ENCODE measurements at places on chromosomes 16 and 17.

DNA sequence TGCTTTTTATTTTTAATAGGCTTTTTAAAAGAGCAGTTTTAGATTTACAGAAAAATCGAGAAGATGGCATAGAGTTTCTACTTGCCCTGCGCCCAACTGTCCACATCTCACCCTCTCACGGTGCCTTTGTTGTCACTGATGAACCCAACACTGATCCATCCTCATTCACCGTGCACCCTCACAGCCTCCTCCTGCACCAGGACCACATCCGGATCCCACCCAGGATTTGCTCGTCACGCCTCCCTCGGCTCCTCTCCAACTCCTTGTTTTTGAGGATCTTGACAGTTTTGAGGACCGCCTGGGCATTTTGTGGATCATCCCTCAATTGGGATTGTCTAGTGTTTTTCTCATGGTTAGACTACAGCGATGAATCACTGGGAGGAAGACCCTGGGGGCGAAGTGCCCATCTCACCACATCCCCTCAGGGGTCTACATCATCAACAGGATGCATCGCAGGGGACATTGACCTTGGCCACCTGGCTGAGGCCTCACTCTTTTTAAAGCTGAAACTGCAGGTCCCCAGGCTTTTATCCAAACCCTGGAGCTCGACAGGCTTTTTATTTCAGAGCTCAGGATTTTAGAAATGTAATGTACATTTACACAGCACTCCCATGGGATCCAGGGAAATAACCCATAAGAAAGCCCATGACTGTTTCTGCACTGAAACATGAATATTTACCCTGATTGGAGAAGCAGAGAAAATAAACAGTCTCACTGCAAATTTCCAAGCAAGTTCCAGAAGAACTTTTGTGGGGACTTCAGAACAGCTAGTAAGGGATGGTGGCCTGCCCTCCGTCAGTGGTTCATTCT is 71.8 kb upstream of the ZNF469 start:
- no peak for DNase-seq

- DNase-seq = no peak
These were observed at the start of gene C16orf90 for GRCh38 chr16:3495176-3495575. TSS of gene C16orf90 (minus strand) at chr16:3495489. CDS start at chr16:3495421, 68 bp downstream.

- no peak for DNase-seq
These were observed 40.3 kb upstream of the VPS4A start for GRCh38 chr16:69270831-69271230.

- DNase-seq = no peak
These were observed 12.5 kb downstream of the ABCC3 start for GRCh38 chr17:50647187-50647586.

DNA sequence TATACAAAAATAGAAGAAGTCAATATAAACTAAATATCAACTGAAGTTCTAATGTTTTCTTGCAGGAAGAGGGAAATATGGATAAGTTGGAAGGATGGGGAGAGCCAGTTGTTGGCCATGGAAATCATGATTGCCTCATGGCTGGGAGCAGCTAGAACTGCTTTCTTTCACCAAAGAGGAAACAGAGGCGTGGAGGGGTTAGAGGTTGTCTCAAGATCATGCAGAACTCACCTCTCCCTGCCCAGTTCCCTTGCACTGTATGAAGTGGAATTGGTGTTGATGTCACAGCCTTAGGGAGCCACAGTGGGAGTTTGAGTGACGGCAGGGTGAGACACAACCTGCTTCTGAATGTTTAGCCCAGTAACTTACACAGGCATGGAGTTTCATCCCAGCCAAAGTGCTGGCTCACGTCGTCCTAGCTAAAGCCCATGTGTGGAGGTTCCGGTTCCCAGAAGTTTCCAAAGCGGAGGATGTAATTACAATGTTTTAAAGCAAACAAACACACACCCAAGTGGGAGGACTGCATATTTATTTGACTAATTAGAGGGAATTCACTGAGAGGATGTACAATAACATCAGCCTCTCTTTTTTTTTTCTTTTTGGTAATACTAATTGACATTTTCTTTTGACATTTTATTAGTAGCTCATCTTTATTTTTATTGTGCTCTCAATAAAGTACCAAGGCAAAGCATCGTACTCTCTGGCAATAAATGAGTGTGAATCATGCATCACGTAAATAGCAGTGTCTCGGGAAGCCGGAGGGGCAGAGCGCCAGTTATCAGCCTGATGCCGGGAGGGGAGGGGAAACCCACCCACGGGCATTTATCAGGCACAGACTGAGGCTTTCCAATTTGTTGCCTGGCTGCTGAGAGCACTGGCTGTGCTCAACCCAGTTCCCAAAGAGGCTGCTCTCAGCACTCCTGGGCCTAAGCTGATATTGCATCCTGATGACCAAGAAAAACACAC is 118.7 kb upstream of the CDH5 start:
- no peak for DNase-seq

GRCh38 chr17:76309461-76309860 is 1.4 kb upstream of the QRICH2 start:
- DNase-seq = no peak

DNA sequence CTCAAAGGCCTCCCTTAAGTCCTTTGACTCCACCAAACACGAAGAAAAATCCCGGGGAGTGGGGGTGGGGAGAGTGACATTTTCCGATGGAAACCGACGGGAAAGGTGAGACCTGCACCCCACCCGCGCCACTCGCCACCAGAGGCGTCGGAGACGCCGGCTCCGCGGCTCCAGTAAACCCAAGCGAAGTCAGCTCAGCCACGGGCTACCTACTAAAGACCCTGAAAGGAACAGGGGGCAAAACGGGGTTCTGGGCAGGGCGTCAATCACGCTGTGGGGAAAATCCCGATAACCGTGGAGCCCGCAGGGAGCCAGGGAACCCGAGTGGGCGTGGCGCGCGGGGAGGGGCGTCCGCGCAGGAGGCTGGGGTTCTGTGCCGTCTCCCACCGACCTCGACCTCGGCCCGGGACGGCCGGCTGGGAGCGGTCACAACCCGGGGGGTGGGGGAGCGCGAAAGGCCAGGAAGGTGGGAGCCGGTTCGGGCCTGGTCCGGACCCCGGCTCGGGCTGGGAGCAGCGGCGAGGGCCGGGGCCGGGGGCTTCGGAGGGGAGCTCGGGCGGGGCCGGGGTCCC is 565 bp downstream of the WDR45B start:
- no peak for DNase-seq

DNA sequence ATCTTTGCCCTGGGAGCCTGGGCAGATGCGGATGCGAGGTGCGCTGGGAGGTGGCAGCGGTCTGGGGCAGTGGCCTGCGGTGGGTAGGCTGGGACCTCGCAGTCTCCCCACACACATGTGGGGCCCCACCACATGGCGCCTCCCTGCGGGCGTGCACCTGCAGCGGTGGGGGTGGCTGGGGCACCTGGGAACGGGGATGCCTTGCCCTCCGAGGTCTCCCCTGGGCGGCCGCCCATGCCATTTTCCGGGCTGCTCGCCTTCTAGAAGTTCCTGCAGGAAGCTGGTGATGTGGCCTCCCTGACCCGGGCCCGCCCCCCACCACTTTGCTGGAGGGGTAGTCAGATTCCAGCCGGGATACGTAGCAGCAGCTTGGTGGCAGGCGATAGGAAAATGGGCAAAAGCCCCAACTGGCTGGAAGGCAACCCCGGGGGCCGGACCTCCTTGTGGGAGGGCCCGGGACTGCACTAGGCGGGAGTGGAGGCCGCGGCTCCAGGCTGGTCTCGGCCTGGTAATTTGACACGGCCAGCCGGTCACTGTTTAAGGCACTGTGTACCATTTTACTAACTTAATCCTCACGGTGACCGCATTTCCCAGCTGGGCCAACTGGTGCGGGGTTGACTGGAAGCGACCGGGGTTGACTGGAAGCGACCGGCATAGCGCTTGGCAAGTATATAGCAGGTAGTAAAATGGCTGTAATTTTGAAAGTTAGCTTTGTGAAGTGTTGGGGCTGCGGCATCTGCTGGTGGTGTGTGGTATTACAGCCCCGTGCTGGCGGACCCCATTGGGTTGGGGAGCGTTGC is 38.5 kb downstream of the IGF2BP1 start:
- no peak for DNase-seq
